ENCODE measurements at places on chromosomes 7 and 10.

DNA sequence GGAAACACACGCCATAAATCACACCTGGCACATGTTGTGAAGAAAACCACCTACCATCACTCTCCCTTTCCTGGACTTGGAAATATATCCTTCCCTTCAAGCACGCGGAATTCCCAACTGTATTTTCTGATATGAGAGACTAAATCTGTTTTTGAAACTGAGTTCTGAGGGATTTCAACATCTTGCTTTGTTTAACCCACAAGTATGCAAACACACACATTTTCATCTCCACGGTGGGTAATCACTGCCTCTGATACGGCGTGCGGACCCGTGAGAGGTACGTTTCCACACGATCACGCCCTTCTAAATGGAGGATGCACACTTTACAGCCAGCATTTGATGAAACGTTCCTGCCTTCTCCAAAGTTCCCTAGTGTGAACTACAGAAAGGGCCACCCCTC lies 83.4 kb downstream of the ZRANB1 start:
- DNase-seq, result no peak

DNA sequence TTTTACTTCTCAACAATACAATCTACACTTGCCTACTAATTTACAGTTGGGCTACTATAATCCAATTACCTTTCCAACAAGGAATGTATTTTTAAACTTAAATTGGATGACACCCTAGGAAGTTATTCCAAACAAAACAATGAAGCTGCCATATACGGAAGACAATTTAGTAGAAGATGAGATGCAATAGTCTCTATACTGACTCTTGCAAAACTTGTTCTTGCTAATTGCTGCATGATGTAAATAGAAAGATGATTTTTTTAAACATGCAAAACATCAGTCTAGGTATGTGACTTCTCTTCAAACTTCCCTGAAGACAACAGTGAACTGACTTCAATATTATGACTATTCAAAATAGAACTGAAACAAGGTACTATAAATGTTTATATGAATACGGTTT lies 17.6 kb downstream of the NT5C3A start:
- no peak for DNase-seq

GRCh38 chr7:84251277-84251781 lies 56.7 kb upstream of the SEMA3A start:
- DNase-seq, result no peak

DNA sequence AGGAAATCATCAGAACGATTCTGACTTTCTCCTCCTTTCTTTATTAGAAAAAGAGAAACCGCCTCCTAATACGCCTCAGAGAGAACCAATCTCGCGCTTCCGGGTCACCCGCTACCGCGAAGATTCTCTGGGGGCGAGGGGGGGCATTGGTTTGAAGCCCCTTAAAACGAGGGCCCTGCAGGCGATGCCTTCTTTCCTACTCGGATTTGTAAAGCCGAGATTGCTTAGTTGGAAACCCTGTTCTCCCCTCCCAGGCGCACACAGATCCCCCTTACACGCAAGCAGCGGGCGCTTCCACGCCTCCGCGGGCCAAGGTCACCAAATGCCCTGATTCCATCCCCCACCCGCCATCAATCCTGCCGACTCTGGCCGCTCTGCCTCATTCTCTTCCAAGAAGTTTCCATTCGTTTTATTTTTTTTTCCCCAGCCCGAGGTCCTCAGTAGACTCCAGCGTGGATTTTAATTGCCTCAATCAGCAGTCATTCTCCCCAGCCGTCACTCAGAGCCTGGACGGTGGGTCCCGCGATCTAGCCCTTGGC lies 1.1 kb upstream of the GAD2 start:
- no peak for DNase-seq

- DNase-seq, result no peak
Measured at GRCh38 chr10:43844221-43844620, 195.5 kb upstream of the ZNF32 start.

DNA sequence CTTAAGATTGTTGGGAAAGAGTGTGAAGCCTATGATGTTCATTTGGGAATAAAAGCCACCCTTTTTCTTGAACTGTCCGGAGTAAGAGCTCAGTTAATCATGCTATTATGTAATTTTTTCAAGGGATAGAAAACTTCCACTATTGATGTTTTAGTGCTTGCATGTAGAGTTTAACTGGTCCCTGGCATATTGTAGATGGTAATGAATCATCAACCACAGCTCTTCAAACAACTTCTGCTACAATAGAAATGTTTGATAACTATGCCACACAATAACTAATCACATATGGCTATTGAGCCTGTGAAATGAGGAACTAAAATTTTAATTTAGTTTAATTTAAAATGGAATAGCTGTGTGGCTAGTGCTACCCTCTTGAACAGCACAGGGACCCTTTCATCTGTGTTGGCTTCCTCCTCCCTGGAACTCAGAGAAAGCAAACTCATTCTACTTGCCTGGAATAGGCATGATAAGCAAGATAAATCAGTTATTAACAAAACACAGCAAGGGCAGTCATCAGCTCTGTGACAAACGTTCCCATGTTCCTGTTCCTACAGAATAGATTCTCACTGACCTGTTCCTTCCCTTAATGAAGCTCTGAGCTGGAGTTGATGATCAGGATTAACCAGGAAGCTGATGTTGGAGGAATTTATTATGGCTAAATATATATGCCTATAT lies 4.9 kb upstream of the SRI start:
- no peak for DNase-seq

DNA sequence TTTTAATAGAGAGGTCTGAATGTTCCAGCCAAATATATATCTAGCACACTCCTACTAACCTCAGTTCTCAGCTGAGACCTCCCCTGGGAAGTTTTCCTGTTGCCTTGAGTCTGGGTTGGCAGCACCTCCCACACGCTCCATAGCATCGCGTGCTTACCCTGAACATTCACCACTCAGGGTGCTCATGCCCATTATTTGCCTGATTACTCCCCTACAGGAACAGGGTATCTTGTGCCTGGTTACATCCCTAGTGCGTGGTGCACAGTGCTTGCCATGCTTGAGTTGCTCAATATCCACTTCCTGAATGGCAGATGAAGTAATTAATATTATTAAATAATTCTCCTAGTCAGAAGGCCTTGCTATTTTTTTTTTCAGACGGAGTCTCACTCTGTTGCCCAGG lies 269.9 kb upstream of the IMMP2L start:
- DNase-seq, result no peak

DNA sequence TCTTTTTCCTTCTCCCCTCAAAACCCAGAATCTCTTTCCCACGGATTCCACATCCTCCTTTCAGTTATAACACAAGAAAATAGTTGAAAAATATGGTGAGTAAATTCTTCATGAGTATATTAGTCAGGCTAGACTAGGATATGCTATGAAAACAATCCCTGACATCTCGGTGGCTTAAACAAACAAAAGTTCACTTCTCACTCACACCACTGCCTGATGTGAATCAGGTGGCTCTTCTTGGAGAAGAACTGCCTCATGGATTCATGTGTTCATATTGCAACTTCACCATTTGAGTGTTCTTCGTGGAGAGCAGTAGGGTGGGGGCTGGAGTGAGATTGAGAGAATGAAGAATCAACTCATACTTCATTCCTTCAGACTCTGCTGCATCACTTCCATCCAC lies 204.1 kb downstream of the PHF14 start:
- DNase-seq, result no peak

- DNase-seq, result no peak
Measured at GRCh38 chr10:124238367-124238766, 145.0 kb upstream of the CHST15 start.

DNA sequence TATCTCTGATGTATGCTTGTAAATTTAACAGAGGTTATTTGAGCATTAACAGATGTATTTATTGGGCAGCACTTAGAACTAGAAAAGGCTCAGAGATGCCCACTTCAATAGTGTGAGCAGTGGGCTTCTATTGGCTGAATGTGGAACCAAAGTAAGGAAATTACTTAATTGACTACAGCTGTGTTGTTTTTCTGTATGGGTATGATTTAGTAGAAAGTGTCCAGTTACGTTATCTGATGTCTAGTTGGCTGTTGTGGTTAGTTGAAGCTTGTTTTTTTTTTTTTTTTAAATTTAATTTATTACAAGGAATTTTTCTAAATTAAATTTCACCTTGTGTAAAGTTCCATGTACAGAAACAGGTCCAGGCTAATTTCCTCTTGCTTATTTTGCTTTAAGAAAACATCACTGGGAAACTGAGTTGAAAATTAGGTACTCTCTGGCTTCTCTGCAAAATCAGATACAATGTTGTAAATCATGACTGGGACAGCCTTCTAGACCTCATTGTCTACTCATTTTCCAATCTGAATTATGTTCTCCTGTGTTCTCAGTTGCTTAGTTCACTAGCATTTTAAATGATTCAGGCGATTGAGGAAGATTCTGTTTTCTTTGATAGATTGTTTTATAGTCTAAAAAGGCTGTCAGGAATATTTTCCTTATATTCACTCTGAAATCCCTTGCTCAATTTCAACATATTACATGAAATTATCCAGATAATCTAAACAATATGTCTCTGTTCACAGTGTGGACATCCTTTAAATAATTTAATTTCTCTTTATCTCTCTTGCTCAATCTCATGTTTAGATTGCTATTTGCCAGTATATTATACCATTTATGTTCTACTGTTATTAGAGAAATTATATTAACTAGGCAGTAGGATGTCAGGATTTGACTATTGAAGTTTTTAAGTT lies 53.0 kb downstream of the PHF14 start:
- no peak for DNase-seq

GRCh38 chr10:85789982-85790789 lies 576.4 kb downstream of the GRID1 start:
- DNase-seq, result no peak

- DNase-seq, result no peak
Measured at GRCh38 chr10:123974406-123974805, 82.8 kb upstream of the CPXM2 start.

- no peak for DNase-seq
Measured at GRCh38 chr10:131842351-131843088, 58.3 kb upstream of the PPP2R2D start.

GRCh38 chr7:73443548-73444255 lies 10.1 kb downstream of the FZD9 start:
- no peak for DNase-seq

DNA sequence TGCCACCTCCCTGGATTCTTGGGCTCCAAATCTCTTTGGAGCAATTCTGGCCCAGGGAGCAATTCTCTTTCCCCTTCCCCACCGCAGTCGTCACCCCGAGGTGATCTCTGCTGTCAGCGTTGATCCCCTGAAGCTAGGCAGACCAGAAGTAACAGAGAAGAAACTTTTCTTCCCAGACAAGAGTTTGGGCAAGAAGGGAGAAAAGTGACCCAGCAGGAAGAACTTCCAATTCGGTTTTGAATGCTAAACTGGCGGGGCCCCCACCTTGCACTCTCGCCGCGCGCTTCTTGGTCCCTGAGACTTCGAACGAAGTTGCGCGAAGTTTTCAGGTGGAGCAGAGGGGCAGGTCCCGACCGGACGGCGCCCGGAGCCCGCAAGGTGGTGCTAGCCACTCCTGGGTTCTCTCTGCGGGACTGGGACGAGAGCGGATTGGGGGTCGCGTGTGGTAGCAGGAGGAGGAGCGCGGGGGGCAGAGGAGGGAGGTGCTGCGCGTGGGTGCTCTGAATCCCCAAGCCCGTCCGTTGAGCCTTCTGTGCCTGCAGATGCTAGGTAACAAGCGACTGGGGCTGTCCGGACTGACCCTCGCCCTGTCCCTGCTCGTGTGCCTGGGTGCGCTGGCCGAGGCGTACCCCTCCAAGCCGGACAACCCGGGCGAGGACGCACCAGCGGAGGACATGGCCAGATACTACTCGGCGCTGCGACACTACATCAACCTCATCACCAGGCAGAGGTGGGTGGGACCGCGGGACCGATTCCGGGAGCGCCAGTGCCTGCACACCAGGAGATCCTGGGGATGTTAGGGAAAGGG lies 913 bp downstream of the NPY start:
- no peak for DNase-seq

DNA sequence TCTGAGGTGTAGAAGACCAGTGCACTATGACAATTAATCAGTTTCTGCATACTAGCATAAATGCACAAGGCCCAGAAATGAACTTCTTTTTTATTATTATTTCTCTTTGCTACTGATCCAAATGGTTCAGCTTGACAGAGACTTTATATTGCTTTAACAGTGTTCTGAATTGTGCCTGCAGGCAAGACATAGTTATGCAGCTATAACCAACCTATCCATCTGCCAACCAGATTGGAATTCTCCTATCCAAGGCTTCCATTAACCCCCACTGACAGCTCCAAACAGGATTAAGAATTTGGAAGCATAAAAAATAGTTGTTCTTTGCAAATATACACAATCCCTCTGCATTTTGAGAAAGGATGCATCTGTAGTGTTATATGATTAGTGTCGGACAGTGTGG lies 98.2 kb downstream of the BTRC start:
- DNase-seq, result no peak

Measured in stimulated activated CD8-positive, alpha-beta memory T cell treated with anti-CD3 and anti-CD28 coated beads, Interleukin-15, amount 100 ng/mL, for 24 hours (primary cell).